ENCODE measurements at places on chromosomes 7 and 10.
A peak's percentile ranks its signal among the peaks of the same experiment; 100 is the strongest.

DNA sequence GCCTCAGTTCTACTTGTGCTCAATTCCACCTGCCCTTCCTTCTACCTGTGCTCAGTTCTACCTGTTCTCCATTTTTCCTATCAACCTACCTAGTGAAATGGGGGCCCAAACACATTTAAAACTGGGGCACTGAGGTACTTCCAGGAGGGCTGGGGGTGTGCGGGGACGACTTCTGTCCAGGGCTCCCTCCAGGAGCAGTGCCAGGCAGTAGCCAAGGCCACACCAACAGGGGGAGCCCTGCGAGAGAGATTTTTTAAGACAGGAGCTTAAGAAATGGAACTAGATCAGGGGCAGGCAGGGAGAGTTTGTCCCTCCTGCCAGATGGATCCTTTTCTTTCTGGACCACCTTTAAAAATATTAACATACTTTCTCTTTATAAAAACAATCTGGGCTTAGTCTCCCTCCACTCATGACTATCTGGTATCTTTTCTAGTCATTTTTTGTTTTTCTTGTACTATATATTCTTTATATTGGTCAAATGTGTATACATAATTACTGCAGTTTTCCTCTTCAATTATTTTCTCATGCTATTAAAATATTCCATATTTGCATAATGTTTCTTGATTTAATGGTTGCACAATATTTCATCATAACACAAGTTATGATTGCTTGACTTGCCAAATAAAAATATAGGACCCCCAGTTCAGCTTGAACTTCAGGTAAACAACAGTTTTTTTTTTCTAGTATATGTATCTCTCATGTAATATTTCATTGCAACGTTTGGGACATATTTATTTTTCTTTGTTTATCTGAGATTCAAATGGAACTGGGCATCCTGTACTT lies 47.3 kb upstream of the INSYN2A start:
- DNase-seq = peak; percentile 1

DNA sequence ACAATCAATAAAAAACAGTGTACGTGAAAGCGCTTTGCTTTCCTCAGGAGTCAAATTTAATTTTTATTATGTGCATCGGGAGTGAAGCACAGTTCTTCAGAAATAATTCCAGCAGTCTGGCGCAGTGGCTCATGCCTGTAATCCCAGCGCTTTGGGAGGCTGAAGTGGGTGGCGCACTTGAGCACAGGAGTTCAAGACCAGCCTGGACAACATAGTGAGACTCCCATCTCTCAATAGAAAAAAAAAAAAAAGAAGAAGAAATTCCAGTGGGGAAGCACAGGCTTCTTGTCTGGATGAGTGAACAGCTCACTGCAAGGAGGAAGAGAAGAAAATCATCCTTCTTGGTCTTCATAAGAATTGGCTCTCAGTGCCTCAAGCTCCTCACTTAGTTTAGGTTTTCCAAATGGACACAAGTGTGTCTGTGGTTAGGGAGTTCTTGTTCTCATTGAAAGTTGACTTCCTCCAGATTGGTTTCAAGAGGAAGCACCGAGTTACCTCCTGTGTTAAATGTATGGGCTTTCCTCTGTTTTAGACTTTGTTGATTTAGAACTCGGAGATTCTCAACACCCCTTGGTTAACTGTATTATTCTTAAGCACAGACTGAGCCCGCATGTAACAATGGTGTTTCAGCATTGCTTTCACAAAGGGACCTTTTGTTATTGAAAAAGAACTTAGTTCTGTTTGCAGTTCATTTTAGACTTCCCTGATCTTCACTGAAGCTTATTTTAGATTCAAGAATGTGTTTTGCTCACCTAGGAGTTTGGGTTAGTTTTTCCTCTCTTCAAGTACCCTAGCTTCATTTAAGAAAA lies 28.0 kb downstream of the LMTK2 start:
- DNase-seq = no peak

- DNase-seq = no peak
Observed at GRCh38 chr10:73552819-73553715, 38.1 kb downstream of the USP54 start.

DNA sequence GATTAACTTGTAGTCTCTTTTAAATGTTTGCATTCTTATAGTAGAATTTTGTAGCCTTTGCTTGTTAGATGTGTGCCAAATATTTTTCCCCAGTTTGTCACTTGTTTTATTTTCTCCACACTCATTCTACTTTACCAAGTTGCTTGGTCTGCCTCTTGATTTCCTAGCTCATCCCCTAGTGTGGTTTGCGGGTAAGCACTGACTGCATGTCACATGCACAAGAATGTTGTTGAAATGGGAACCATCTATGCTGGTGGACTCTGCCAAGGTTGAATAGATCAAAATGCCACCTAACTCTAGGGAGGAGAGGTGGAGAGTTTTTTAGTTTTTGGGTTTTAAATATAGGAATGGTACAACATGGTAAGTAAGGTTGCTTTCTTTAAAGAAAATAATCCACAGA lies 47.6 kb downstream of the FZD1 start:
- DNase-seq = no peak

DNA sequence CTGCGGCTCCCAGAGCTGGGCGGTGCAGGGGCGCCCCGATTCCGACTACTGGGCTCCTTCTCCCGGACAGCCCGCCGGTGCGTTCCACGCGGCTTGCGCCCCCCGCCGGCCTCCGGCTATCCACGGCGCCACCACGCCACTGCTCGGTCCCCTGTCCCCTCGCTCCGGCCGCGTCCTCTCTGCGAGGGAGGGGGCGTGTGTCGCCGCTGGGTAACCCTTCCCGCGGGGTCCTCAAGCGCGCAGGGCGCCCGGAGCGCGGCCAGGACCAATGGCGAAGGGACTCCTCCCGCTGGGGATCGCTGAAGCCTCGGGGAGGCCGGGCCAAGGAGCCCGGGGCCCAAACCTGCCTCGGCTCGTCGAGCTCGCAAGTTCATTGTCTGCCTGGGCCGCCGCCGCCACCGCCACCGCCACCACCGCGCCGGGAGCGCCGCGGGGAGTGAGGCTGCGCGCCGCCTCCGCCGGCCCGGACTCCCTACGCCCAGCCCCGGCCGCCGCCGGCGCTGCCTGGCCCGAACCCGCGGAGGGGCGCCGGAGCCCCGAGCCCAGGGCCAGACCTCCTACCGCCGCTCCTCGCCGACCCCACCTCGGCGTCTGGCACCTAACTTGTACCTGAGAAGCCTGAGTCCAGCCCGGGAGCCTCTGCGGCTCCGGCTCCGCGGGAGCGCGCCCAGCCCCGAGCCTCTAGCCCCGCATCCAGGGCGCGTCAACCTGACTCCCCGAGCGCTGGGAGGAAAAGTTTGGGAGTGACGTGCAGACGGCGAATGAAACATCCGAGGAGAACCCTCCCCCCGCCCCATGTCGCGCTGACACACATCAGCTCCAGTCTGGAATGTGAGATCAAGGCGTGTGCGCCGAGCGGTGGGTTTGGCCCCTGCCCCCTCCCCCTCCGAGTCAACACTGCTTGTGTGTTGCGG lies at the start of gene CHST15:
CHST15 (minus strand) TSS at position 739 of the 914 bp plus-strand sequence. CDS start 47,386 bp downstream, outside the sequence.
- DNase-seq = no peak

DNA sequence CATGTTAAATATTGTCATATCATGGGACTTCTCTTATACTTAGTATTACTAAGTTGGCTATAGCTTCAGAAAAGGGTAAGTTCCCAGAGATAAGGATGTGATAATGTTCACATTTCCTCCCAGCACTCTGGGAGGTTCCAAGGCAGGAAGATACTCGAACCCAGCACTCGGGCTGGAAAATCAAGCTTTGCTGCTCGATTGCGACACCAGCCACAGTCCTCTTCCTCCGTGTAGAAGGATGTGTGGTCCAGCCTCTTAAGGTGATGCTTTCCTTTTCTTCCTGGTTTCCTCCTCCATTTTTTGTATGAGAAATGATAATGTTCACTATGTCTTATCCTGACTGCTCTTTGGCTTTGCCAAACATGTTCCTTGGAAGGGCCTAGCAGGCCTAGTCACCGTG lies 3.2 kb downstream of the BMS1 start:
- DNase-seq = no peak

DNA sequence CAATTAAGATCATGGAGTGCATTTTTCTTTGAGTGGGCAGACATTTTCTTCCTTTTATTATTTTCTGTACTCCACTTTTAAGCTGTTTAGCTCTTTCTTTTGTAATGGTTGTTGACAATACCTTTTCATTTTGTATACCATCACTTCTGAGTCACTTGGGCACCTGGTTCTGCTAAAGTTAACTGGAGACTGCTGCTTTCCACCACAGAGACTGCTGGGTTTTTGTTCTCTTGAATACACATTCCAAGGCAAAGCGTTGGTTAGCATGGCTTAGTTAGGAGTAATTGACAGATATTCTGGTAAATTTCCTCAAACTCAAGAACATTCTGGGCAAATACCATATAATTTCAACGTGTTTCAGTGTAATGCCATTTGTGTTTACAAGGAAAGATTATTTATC lies 541.9 kb upstream of the CELF2 start:
- no peak for DNase-seq

DNA sequence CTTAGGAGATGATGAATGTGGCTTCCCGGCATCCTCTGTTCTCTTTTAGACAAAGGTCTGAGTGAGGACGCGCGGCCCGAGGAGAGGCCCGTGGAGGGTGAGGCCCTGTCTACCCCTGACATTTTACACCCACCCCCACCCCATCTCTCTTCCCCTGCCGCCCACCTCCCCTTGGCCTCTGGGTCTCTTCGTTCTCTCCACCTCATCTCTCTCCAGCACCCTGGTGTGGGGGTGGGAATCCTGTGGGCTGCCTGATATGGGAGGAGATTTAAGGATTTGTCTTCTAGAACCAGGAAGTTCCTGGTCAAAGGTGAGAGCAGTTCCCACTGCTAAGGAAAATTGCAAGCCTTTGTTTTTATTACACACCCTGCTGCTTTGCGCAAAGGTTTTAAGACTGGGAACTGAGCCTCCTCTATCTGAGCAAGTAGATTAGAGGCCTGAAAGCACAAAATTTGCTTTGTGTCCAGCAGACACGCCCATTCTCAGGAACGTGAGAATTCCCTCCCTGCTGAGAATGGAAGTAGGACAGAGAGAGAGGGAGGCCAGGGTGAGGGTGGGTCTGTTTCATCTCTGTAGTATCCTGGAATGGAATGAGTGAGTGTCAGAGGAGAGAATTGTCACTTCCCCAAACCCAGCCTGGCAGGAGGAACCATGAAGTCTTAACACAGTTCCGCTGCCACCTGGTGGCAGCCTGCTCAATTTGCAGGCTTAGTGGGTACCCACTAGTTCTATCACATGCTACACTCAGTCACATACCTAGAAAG lies 91.2 kb downstream of the GTF2IRD1 start:
- DNase-seq = no peak

GRCh38 chr7:133735222-133735621 lies 391.9 kb upstream of the LRGUK start:
- DNase-seq = no peak

GRCh38 chr7:124536156-124536762 lies 229.3 kb downstream of the GPR37 start:
- DNase-seq = no peak

- no peak for DNase-seq
Observed at GRCh38 chr10:92149261-92149660, 141.6 kb downstream of the CPEB3 start.

DNA sequence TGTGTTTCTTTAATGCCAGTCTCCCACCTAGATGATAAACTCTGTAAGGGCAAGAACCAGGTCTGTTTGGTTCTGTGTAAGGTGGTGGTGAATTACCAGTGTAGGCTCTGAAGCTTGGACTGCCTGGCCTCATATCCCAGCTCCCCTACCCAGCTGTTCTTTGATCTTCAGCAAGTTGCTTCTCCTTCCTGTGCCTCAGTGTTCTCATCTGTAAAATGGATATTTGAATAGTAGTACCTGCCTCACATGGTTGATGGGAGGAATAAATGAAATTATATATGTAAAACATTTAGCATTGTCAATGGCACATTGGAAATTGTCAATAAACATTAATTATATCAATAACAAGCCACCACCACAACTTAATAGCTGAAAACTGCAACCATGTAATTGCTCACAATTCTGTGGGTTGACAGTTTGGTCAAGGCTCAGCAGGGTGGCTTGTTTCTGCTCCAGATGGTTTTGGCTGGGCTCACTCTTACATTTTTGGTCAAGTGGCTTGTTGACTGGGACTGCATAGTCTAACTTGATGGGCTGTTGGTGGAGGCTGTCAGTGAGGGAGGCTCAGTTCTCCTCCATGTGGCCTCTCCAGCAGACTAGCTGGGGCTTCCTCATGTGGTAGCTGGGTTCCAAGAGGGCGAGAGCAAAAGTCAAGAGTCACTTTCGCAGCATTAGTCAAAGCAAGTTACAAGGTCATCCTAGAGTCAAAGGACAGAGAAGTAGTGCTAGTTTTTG lies 84.5 kb upstream of the DUSP5 start:
- no peak for DNase-seq

GRCh38 chr10:122471531-122472177 lies 10.3 kb downstream of the HTRA1 start:
- DNase-seq = no peak

DNA sequence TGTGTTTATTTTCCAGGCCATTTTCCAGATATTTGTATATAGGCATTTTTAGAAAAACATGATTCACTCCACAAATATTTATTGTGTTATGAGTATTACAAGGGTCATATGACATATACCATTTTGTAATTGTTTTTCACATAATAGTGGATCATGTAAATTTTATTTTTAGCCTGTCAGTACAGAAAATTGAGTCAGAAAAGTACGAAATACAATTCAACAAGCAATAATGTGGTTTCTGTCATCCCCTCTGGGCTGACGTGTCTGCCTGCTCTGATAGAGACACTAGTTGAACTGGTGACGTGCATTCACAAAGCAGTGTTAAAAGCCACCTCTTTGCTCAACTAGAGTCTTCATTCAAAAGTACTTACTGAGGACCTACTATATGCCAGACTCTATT lies 97.9 kb upstream of the STEAP1B start:
- DNase-seq = no peak

DNA sequence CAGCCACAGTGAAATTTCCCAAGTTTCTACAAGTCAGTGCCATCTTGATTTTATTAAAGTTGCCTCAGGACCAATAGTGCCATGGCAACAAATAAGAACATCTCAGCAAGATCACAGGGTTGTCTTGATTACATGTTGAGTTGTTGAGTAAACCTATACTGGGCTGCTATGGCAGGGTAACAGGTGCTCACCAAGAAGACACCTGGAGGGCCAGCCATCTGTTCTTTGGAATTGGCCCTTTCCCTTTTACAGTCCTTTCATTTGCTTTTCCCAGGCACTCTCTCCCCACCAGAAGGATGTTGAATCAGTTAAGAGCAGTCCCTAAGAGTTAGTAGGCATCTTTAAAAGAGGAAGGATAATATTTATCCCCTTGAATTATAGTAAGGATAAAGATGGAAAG lies 582.0 kb downstream of the TNS3 start:
- no peak for DNase-seq

GRCh38 chr10:121919666-121920065 lies 8.2 kb downstream of the ATE1 start:
- no peak for DNase-seq

- DNase-seq = no peak
Observed at GRCh38 chr7:142168746-142169145, 57.2 kb downstream of the MGAM2 start.

GRCh38 chr10:130018730-130019185 lies 54.7 kb upstream of the EBF3 start:
- no peak for DNase-seq

GRCh38 chr10:114714281-114714741 lies 56.2 kb upstream of the ABLIM1 start:
- DNase-seq = no peak

GRCh38 chr7:36091874-36092176 lies 61.2 kb upstream of the EEPD1 start:
- DNase-seq = no peak
